ENCODE measurements at places on chromosomes 16 and 17.

DNA sequence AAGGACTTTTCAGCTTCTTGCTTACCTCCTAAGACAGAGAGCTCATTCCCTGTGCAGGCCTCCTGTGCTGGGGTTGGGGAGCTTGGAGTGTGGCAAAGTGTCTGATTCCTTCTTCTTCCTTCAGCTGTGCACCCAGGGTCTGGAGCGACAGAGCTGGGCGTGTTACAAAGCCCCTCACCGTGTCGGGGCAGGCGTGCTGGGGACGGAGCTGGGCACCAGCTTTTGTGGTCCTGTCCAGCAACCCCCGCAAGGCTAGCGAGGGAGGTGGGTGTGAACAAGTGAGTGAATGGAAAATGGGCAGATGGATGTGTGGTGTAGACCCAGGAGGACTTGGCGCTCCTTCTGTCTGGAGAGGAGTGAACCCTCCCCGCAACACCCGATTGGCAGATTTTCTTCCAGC is 23.7 kb downstream of the SOX8 start:
- DNase-seq: no peak

GRCh38 chr16:46947900-46948547 is 25.4 kb downstream of the DNAJA2 start:
- DNase-seq: no peak

- no peak for DNase-seq
Measured at GRCh38 chr17:53628011-53628410, 194.7 kb upstream of the KIF2B start.

GRCh38 chr17:32253117-32253611 is 12.5 kb upstream of the RHBDL3 start:
- peak; percentile 80 for DNase-seq

DNA sequence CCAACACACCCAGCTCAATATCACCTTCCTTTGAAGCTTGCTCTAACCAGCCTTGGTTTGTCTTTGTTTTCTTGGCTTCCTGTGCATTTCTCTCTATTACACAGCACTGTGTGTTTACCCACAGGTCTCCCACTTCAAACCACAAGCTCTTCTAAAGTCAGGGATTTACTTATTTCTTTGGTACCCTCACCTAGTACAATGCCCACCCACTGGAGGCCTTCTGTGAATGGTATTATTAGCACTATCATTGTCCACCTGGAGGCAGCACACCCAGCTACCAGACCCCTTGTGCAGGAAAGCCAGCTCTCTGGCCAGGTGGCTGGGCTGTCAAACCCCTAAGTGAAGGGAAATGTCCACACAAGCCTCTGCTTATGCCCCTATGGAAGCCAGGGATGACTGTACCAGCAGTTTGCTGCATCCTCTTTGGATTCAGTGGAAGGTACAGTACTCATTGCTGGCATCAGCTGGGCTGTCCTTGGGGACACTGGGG is 9.4 kb upstream of the TOP2A start:
- DNase-seq: no peak
